ENCODE measurements at places on chromosomes 3 and 15. TPM values are rescaled to one million over a fixed set of nuclear protein-coding genes. Genes with fewer than 3 reads are reported as not detected.

Gene OR4F15
- not detected for polyA plus RNA-seq

Gene KCNAB1
- polyA plus RNA-seq, result 0.26 TPM

Gene C3orf70
- polyA plus RNA-seq, result 0.10 TPM

Gene ZMAT3
- 9.2 TPM for polyA plus RNA-seq

Gene STARD9
- polyA plus RNA-seq, result 0.60 TPM

Gene CRABP1
- not detected for polyA plus RNA-seq

Gene NLGN1
- polyA plus RNA-seq, result not detected

Gene TF
- polyA plus RNA-seq, result not detected

Gene ZMYND10
- polyA plus RNA-seq, result not detected
